ENCODE measurements at places on chromosomes 3 and 15.

- no peak for DNase-seq
Measured at GRCh38 chr3:190811775-190812480, 50.6 kb downstream of the GMNC start.

DNA sequence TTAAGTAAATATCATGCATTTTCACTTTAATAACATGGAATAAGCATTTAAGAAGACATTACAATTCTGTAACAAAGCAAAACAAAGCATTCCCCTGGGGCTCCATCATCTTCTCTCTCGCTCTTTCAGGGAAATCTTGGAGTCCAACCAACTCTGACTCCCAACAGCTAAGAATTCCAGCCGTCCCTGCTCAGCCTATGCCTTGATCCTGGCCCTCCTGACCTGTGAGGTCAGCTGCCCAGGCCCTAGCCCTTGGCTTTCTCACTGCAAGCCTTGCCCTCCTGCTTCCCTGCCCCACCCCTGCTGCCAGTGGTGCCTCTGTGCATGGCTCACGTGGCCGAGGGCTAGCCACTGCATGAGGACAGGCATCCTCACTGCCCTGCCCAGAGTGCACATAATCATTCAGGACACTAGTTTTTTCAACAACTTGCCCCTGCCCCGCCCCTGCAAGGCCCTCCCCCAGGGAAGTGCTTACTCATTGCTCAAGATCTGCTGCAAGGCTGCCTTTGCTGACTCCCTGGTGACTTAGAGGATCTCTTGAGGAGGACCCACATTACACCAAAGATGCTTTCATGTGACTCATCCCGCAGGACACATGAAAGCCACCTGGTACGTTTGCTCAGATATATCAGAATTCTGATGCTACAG is 37.6 kb downstream of the MTMR10 start:
- DNase-seq = no peak

DNA sequence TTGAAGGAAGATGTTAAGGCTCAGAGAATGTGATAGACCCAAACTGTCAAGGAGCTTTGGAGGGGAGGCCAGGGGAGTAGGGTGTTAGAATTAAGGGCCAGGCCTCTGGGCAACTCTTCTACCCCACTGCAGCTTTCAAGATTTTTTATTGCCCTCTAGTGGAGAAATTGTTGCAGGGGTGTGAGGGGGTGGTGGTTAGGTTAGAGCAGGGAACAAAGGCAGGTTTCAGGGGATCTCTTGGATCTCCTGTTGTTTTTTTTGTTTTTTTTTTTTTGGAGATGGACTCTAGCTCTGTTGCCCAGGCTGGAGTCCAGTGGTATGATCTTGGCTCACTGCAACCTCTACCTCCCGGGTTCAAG is 1.4 kb upstream of the SEC13 start:
- DNase-seq = no peak

GRCh38 chr3:43162230-43163084 is 56.6 kb upstream of the POMGNT2 start:
- no peak for DNase-seq

DNA sequence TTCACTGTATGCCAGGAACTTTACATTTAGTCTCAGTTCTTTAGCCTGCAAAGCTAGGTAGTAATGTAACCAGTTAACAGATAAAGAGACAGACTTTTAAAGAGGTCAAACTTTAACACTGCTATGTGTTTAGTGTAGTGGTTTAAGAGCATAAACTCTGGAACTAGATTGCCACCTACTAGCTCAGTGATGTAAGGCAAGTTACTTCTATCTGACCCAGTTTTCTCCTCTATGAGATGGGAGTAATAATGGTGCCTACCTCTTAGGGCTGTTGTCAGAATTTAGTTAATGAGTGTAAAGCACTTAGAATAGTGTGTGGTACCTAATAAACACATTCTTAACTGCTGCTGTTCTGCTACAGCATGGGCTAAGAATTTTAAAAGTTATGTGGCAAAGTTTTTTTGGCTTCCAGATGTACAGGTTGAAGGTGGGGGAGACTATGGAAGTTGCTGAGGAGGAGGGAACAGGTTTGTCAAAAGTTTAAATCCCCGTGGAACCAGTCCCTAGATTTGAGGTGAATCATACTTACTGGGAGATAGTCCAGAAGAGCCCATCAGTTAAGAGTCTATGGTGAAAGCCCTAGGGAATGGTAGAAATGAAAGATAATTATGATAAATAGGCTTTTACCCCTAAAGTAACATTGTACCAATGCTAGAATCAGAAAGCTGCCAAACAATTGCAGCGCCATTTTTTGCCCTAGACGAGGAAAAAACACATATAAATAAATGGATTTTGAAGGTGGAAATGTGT is 13.9 kb downstream of the TSC22D2 start:
- no peak for DNase-seq

GRCh38 chr15:40266828-40267304 is 16.0 kb downstream of the ANKRD63 start:
- DNase-seq = no peak

- no peak for DNase-seq
Measured at GRCh38 chr3:183210862-183211341, 42.2 kb upstream of the B3GNT5 start.

DNA sequence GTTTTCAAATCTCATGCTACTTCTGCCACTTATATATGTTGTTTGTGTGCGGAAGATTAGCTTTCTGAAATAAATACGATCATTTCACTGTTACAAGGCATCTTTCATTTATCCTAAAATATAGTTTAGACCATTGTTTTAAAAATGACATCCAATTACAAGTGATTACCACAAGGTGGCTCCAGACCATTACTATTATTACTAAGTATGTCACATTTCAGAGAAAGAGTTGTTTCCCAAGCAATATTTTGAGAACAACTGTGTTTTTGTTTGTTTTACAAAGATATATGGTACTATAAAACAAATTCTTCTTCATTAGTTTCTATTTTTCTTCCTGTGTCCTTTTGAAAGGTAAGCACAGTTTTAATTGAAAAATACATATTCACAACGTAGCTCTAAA is 136.0 kb upstream of the RAP2B start:
- DNase-seq = no peak

DNA sequence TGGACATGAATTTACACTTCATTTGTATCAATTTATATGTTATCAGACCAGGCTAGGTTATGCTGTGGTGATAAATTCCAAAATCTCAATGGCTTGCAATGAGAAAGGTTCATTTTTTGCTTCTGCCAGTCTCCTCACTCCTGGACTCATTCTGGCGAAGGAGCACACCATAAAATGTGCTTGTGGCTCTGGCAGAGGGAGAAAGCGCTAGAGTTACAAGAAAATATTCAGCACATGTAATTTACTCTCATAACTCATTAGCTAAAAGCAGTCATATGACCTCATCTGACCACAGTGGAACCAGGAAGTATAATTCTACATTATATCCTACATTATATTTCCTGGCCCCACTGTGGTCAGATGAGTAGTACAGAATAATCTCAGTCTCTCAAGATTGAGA is 193.8 kb downstream of the BCHE start:
- DNase-seq = no peak

DNA sequence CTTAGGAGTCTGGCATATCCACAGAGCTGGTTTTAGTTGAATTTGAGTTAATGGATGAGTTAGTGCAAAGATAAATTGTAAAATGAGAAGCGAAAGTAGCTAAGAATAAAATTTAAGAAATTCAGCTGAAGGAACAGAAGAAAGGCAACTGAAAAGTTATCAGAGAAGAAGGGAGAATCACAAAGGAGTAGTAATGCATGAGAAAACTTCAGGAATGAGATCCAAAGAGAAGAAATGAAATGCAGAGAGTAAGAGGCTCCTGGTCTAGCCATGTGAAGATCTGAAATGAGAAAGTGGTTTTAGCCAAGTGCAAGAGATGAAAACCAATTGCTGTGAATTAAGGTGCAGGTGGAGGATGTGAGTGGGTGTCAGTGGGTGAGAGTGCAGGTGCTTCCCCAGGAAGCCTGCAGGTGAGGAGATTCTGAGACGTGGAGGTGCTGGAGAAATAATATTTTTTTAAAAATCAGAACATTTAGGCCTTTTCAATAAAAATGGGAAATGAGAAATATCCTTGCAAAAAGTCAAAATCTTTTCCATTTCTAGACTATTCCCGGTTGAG is 18.5 kb downstream of the KBTBD8 start:
- DNase-seq = no peak

DNA sequence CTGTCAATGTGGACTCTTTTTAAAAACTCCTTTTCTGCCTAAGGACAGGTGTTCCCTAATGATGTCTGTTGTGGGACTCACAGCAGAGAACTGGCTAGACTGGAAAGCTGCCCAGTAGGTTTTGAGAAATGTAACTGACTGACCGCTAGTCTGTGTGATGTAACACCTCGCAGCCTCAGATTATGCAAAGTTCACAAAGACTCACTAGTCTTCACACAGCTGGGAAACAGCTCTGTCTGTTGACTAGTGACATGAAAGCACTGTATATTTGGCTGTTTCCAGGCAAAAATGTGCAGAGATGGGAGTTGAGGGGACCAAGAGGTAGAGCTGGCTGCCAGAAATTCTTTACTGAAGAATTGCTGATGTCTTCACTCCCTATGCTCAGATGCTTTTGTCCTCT is 10.3 kb downstream of the PDZRN3 start:
- no peak for DNase-seq

- no peak for DNase-seq
Measured at GRCh38 chr3:77605865-77606264, 566.0 kb downstream of the ROBO2 start.

GRCh38 chr3:190051641-190052040 is 69.1 kb downstream of the P3H2 start:
- DNase-seq = no peak

GRCh38 chr3:151813799-151814198 is at the start of gene AADAC:
AADAC (plus strand) TSS chr3:151814116; CDS start chr3:151814163, 47 bp downstream.
- no peak for DNase-seq

GRCh38 chr3:141804778-141805639 is 41.8 kb downstream of the GRK7 start:
- no peak for DNase-seq

GRCh38 chr15:77544162-77544561 is 88.5 kb downstream of the LINGO1 start:
- no peak for DNase-seq

Measured in stimulated activated CD8-positive, alpha-beta memory T cell treated with anti-CD3 and anti-CD28 coated beads, Interleukin-2, amount 100 ng/mL, for 48 hours (primary cell).